ENCODE measurements at places on chromosomes 6 and 20. TPM values are rescaled to one million over a fixed set of nuclear protein-coding genes. Genes with fewer than 3 reads are reported as not detected.

DNA sequence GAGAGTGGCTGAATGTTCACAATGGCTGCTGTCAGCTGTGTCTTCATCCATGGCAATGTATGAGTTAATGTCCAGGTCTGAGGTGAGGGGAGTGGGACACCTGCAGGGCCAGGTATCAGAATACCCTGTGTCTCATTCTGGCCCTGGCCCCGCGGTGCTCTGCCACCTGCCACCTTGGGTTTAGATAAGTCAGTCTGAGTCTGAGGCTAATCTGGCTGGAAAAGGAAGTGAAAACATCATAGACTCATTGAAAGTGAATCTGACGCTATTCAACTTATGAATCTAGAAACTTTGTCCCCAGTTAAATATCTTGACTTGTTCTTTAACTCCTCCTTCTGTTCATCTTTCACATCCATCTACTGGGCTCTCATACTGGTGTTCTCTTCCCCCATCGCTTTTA lies 267.1 kb upstream of the JAG1 start:
- H3K4me3 ChIP-seq = no peak overlapping the region
- H3K36me3 ChIP-seq = no peaks in the 10 kb centered on the region
- no peak overlapping the region for H3K27ac ChIP-seq
- DNase-seq = no peak
- no peaks in the 10 kb centered on the region for H3K27me3 ChIP-seq
- no peaks in the 10 kb centered on the region for H3K4me1 ChIP-seq

DNA sequence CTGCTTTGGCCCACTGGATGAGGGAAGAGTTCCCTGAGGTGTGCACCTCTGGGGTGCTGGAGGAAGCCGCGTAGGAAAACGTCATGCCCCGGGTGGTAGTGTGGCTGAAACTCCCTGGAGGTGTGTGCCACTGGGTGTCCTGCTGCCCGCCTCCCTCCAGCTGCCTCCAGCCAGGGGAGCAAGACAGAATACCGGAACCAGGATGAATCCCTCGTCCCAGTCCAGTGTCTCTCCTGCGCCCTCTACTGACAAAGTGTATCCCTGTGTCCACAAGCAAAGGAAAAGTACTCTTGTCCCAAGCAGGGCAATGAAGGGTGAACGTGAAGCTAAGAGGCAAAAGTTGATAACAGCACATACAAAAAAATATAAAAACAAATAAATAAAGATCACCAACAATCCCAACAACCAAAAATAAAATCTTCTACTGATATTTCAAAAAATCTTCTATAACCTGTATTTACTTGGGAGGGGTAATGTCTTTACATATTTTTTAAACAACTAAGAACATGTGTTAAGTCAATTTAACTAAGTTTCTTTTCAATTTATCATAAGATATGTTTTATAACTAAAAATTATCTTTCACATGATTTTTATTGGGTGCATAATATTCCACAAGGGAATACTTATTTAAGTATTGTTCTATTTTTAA lies 437.6 kb downstream of the MAFB start:
- no peaks in the 10 kb centered on the region for H3K27me3 ChIP-seq
- no peaks in the 10 kb centered on the region for H3K36me3 ChIP-seq
- no peak overlapping the region for H3K4me3 ChIP-seq
- H3K27ac ChIP-seq = no peak overlapping the region
- H3K4me1 ChIP-seq = no peaks in the 10 kb centered on the region

GRCh38 chr20:13402986-13403385 lies 181.9 kb downstream of the ISM1 start:
- no peak for DNase-seq
- H3K4me3 ChIP-seq = no peak overlapping the region
- no peaks in the 10 kb centered on the region for H3K36me3 ChIP-seq
- H3K4me1 ChIP-seq = no peaks in the 10 kb centered on the region

- no peak for DNase-seq
- H3K36me3 ChIP-seq = peaks cover 69% of the 10 kb centered on the region
- H3K27ac ChIP-seq = no peak overlapping the region
- no peaks in the 10 kb centered on the region for H3K27me3 ChIP-seq
Measured at GRCh38 chr6:152124429-152125074, 317.1 kb downstream of the ESR1 start.

GRCh38 chr6:5326022-5326641 lies 64.8 kb downstream of the FARS2 start:
- H3K27me3 ChIP-seq = no peaks in the 10 kb centered on the region
- DNase-seq = no peak
- no peaks in the 10 kb centered on the region for H3K4me1 ChIP-seq
- no peak overlapping the region for H3K27ac ChIP-seq
- H3K36me3 ChIP-seq = no peaks in the 10 kb centered on the region

DNA sequence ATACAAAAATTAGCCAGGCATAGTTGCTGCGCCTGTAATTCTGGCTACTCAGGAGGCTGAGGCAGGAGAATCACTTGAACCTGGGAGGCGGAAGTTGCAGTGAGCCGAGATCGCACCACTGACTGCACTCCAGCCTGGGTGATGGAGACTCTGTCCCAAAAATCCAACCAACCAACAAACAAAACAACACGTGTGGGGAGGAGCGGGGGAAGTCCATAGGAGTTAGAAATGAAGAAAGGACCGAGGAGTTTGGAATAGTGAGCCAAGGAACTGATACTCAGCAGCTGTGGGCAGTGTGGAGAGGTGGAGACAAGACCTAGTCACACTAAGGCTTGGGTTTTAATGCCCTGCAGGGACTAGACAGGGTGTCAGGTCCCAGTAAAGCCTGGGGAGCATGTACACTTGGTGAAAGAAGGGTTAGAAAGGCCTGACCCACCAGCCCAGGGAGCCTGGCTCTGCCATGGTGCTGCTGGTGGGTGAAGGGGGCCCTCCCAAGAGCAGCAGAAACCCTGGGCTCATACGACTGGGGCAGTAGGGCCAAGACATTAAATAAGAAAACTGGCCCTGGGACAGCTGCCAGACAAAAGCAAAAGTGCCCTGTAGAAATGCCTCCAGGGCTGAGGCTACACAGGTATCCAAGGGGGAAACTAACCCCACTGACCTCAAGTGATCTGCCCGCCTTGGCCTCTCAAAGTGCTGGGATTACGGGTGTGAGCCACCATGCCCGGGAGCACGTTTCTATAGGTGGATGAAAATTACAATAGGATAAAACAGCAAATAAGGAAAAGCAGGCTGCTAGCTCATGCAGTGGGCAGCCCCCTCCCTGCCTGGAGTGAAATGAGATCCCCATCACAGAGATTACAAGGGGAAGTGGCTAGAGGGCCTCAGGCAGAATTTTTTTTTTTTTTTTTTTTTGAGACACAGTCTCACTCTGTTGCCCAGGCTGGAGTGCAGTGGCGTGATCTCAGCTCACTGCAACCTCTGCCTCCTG lies 58.0 kb downstream of the MYH7B start:
- no peak overlapping the region for H3K27ac ChIP-seq
- H3K4me1 ChIP-seq = peaks cover 6% of the 10 kb centered on the region
- peaks cover 82% of the 10 kb centered on the region for H3K36me3 ChIP-seq
- no peak for DNase-seq
- H3K27me3 ChIP-seq = no peaks in the 10 kb centered on the region

- no peaks in the 10 kb centered on the region for H3K27me3 ChIP-seq
- no peaks in the 10 kb centered on the region for H3K36me3 ChIP-seq
- H3K27ac ChIP-seq = no peak overlapping the region
- no peak overlapping the region for H3K4me3 ChIP-seq
Measured at GRCh38 chr6:90435207-90435899, 138.7 kb upstream of the BACH2 start.

DNA sequence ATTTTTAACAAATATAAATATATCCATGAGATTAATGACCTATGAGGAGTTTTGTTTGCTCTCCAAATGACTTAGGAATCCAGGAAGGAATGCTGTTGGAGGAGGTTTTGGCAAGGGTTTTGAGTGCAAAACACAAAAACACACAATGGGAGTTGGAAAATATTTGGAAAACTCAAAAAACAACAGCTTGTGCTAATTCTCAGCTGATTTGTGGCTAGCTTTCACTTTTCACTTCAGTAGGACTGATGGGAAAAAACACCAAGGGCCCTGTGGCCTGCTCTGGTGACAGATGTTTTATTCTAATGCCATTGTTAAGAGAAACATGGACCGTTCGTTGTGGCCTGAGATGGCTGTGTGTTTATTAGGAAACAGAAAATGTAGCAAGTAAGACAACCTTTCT lies 113.9 kb downstream of the ALDH8A1 start:
- H3K27ac ChIP-seq = no peak overlapping the region
- no peaks in the 10 kb centered on the region for H3K27me3 ChIP-seq
- no peaks in the 10 kb centered on the region for H3K36me3 ChIP-seq
- H3K4me3 ChIP-seq = no peak overlapping the region
- peaks cover 3% of the 10 kb centered on the region for H3K4me1 ChIP-seq

- no peak overlapping the region for H3K27ac ChIP-seq
- peaks cover 23% of the 10 kb centered on the region for H3K4me1 ChIP-seq
- H3K4me3 ChIP-seq = no peak overlapping the region
- DNase-seq = no peak
- H3K27me3 ChIP-seq = no peaks in the 10 kb centered on the region
Measured at GRCh38 chr6:144585217-144585814, 300.2 kb downstream of the UTRN start.

DNA sequence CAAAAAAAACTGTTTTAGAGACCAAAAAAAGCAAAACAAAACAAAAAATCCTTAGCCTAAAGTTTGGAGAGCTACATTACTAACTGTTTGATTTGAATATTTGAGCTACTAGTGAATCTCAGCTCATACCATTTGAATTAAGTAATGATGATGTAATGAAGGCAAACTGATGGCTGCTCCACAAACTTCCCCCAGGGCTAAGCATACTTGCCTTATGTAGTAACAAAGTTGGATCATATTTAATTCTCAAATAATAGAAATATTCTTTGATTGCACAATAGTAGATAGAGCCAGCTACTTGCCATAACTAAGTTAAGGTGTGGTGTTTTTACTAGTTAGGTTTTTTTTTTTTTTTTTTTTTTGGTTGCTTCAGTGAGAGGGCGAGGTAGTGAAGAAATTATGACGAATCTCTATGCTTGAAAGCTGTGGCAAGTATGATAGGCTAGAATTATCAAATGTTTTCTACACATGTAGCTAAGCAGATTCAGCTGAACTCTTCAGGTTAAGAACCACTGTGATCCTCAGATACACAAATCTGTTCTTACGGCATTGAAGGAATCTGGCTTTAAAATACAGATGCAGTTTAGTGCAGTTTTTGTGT lies 2.9 kb downstream of the RAB32 start:
- H3K4me1 ChIP-seq = peaks cover 34% of the 10 kb centered on the region
- H3K27ac ChIP-seq = peak overlapping the region; percentile 98
- peaks cover 16% of the 10 kb centered on the region for H3K36me3 ChIP-seq
- DNase-seq = no peak
- H3K4me3 ChIP-seq = no peak overlapping the region

DNA sequence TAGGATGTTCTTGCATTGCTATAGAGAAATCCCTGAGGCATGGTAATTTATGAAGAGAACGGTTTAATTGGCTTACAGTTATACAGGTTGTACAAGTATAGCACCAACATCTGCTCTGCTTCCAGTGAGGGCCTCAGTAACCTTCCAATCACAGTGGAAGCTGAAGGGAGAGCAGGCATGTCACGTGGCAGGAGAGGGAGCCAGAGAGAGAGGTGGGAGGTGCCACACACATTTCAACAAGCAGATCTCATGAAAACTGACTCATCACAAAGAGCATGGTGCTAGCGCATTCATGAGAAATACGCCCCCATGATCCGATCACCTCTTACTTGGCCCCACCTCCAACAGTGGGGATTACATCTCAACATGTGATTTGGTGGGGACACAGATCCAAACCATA lies 871.2 kb downstream of the TFAP2A start:
- no peaks in the 10 kb centered on the region for H3K36me3 ChIP-seq
- no peak for DNase-seq
- no peaks in the 10 kb centered on the region for H3K27me3 ChIP-seq
- H3K4me1 ChIP-seq = no peaks in the 10 kb centered on the region
- no peak overlapping the region for H3K27ac ChIP-seq

The IP6K3 gene
- total RNA-seq = 11.5 TPM
